ENCODE measurements at places on chromosomes 6 and 20. TPM values are rescaled to one million over a fixed set of nuclear protein-coding genes. Genes with fewer than 3 reads are reported as not detected.

The PCSK2 gene
- total RNA-seq, result 11.6 TPM

The STAU1 gene
- 51.9 TPM for total RNA-seq

The DOK5 gene
- total RNA-seq, result 152 TPM

The ABT1 gene
- 6.9 TPM for total RNA-seq

The SCUBE3 gene
- total RNA-seq, result 1.7 TPM
